Daoy (cell line): ENCODE measurements at places on chromosomes 3 and 15. TPM values are rescaled to one million over a fixed set of nuclear protein-coding genes. Genes with fewer than 3 reads are reported as not detected.

PARL gene
- total RNA-seq, result 73.9 and 88.0 TPM in 2 replicates

CHRD gene
- 0.11 and 1.6 TPM in 2 replicates for total RNA-seq

P2RY14 gene
- total RNA-seq, result not detected in 2 replicates

CYP1A1 gene
- 0.92 and 3.8 TPM in 2 replicates for total RNA-seq

FGD5 gene
- 6.1 and 7.0 TPM in 2 replicates for total RNA-seq

CCDC39 gene
- 0.65 TPM in 1 of 2 replicates, not detected in the other for total RNA-seq

RARB gene
- 4.7 and 7.1 TPM in 2 replicates for total RNA-seq

SYNPR gene
- not detected in 2 replicates for total RNA-seq

OPA1 gene
- total RNA-seq, result 94.2 and 118 TPM in 2 replicates
